Fibroblast of pulmonary artery (primary cell): ENCODE measurements at places on chromosomes 1 and 21.

DNA sequence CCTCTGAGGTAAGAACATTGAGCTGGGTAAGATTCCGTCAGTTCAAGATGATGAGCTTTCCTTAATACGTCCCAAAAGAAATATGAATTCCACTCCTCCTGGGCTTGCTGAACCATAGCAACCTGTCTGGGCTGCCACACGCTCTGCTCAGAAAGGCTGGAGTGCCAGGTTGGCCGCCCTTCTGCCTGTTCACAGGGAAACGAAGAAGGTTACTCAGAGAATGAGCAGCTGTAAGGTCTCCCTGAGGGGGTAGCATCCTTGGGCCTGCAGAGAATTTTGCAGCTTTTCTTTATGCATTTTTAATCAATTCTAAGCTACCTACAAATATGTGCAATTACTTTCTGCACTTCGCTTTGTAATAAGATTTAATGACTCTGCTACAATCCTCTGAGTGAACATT, 130.7 kb upstream of the BACE2 start:
- DNase-seq = no peak

DNA sequence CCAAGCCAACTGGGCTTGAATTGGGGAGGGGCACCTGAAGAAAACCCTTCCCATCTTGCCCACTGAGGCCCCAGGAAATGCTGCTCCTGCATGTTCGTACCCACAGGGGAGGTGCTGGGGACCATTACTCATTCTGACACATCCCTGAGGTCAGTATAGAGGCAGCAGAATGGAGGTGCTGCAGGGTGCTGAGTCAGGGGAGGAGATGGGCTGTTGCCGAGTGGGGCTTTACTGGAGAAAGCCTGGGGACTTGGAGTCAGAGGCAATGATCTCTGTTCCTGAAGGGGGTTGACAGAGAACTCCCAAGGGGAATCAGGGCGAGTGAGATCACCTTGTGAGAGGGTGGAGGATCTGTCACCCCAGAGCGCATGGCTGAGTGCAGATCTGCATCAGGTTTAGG, 40.2 kb upstream of the KCNA10 start:
- DNase-seq = no peak

- DNase-seq = no peak
Observed at GRCh38 chr1:199735660-199736059, 291.9 kb upstream of the NR5A2 start.

- DNase-seq = no peak
Observed at GRCh38 chr1:154972213-154972516, 1.6 kb upstream of the SHC1 start.

GRCh38 chr1:76153841-76154205, 79.3 kb downstream of the ST6GALNAC3 start:
- DNase-seq = no peak

DNA sequence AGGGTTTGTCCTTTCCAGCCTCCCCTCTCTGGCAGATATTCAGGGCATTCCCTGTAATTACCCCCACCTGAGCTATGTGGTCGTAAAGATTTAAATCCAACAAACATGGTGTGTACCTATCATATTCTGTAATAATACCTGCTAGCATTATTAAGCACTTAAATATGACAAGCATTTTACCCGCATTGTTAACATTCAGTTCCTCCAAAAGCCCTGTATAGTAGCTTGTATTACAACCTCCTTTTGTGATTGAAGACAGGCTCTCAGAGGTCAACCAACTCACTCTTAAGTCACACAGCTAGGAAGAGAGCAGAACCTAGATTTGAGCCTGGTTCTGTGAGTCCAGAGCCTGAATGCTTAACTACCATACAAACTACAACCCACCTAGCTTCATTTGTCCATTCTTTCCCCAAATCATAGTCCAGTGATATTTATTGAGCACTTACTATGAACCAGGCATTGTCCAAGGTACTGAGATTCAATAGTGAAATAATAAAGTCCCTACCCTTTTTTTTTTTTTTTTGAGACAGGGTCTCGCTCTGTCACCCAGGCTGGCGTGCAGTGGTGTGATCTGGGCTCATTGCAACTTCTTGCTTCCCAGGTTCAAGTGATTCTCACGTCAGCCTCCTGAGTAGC, 13.8 kb upstream of the KDM4A start:
- no peak for DNase-seq

GRCh38 chr21:38798481-38798882, 7.2 kb upstream of the ETS2 start:
- peak; percentile 50 for DNase-seq
